ENCODE measurements at places on chromosomes 4 and X.

DNA sequence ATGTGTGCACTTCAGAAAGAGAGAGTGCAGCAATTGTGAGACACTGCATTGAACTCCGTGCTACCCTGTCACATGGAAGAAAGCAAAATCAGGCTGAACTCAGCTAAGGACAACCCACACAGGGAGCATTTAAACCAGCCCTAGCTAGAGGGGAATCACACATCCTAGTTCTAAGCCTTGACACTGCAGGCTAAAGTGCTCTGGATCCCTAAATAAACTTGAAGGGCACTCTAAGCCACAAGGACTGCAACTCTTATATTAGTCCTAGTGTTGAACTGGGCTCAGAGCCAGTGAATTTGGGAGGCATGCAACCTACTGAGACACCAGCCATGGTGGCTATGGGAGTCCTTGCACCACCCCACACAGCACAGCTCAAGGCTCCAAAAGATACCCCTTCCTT lies 311.9 kb downstream of the OPHN1 start:
- DNase-seq, result no peak

- no peak for DNase-seq
Measured at GRCh38 chrX:79138658-79139241, 5.7 kb upstream of the GPR174 start.

DNA sequence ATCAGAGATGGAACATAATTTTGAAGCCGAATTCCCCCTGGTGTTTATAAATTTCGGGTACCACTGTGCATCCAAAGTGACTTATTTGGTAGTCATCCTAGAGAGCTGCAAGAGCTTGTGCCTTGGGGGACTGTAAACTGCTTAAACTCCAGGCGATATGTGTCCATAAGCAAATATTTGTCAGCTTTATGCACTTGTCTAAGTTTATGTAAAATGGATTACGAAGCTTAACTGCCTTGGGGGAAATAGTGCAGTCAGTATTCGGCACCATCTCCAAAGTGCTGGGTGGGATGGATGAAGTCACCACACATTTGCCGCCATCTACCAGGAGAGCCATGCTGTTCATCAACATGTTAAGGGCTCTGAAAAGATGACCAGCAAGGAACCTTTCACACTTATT lies 65.9 kb downstream of the CC2D2A start:
- DNase-seq, result no peak

DNA sequence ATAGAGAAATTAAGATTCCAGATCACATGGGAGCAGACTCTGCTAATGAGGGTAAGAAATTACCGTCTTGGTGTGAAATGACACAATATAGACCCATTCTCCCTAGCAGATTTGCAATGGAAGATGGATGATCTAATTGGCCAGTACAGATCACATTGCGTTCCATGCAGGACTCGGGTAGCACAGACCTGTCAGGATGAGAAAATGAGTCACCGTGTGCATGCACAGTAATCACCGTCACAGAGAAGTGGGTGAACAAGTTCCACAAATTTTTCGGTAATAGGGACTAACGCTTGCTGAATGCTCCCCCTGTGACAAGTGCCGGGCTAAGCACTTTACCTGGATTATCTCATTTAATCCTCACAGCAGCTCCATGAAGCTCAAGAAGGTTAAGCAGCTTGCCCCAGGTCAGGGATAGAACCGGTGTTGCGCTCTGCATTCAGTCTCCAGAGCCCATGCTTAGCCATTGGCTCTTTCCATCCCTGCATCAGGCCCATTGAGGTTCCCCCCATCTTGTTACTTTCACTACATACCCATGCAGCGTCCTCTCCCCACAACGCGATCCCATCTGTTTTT lies 375.6 kb downstream of the FBXW7 start:
- DNase-seq, result no peak

GRCh38 chr4:169826634-169827187 lies 69.0 kb upstream of the HPF1 start:
- no peak for DNase-seq

- DNase-seq, result no peak
Measured at GRCh38 chr4:148574502-148574901, 132.3 kb upstream of the NR3C2 start.

GRCh38 chr4:149426461-149426860 lies 389.2 kb downstream of the IQCM start:
- no peak for DNase-seq

GRCh38 chr4:70680934-70681333 lies 7.4 kb upstream of the UTP3 start:
- DNase-seq, result no peak

DNA sequence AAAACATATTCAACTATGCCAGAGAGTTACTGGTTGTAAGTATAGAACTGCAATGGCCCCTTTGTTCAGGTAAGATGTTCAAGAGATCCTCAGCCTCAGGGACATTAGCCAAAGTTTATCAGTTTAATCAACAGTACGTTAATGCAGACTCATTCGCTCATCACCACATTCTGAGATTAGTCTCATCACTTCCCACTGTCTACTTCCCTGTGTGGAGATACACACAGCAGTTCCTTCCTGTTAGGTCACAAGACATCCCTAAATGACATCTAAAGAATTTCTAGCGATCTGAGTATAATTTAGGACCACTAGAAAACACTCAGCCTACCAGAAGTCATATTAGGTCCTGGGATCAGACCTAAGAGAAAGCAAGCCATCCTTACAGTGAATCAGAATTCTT lies 10.4 kb downstream of the SLC10A7 start:
- DNase-seq, result no peak

GRCh38 chr4:48342606-48342880 lies 1.2 kb downstream of the SLAIN2 start:
- no peak for DNase-seq

- DNase-seq, result no peak
Measured at GRCh38 chrX:83416273-83416672, 91.8 kb upstream of the POU3F4 start.
